Posterior cingulate gyrus (tissue), 11 donors: ENCODE measurements at places on chromosomes 3 and 15.
A peak's percentile ranks its signal among the peaks of the same experiment; 100 is the strongest.

GRCh38 chr15:60458721-60459120 is 20.2 kb downstream of the ICE2 start:
- DNase-seq: no peak

- DNase-seq: no peak
These were observed 17.2 kb downstream of the ALDH1A2 start for GRCh38 chr15:58048261-58048660.

DNA sequence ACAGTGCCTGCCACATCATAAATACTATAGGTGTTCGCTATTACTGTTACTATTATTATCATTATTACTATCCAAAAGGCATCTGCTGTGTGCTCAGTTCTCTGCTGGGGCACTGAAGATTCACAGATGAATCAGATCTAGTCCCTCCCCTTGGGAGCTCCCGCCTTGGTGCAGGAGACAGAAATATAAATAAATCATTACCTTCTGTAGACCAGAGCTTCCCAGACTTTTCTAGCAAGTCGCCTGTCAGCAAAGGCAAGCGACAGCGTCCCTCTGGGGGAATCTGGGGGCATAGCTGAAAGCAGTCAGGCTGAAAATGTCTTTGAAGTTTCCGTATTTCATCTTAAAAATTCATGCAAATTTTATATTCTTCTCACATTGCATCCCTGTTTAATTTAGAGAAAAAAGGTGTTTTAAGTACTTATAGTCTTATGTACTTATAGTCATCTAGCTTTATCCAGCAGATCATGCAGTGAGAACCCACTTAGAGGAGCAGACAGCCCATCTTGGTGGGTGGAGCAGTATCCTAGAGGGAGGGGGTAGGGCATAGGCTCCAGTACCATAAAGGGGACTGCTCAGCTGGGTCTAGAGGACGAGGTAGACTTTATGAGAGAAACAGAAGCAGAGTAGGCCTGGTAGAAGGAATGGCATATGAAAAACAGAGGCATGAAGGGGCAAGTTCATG is 10.4 kb upstream of the BRPF1 start:
- DNase-seq: no peak

- DNase-seq: no peak
These were observed 369.0 kb upstream of the CFAP20DC start for GRCh38 chr3:59418836-59419235.

- no peak for DNase-seq
These were observed 3.1 kb downstream of the BAHD1 start for GRCh38 chr15:40443846-40444245.

- DNase-seq: peak; percentile 76
These were observed 589 bp downstream of the HERC1 start for GRCh38 chr15:63833021-63833696.

GRCh38 chr3:99579246-99579645 is 59.1 kb upstream of the COL8A1 start:
- no peak for DNase-seq

GRCh38 chr3:151265866-151266265 is 12.5 kb downstream of the P2RY14 start:
- no peak for DNase-seq

DNA sequence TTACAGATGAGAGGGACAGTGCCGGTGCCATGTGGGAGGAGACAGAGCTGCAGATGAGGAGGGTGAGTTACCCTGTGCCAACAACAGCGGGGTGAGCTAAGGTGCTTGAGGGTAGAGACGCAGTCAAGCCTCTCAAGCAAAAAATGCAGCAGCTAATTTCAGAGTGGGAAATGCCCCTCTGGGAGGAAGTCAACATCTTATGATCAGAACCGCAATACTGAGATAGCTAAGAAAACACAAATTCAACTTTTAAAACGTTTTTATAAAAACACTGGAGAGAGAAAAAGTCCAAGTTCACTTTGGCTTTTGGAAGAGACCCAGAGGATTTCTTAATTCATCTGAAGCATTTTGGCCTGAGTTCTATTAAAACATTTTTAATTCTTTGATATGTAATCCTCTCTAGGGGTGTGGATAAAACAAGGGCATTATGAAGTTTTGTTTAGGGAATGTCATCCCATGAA is 319.2 kb downstream of the SLC9A9 start:
- no peak for DNase-seq

- DNase-seq: no peak
These were observed 94.7 kb downstream of the PDZRN3 start for GRCh38 chr3:73530022-73530396.

GRCh38 chr3:20302766-20303165 is 116.8 kb upstream of the SGO1 start:
- no peak for DNase-seq

- DNase-seq: no peak
These were observed 105.3 kb downstream of the LSM3 start for GRCh38 chr3:14283813-14284438.

DNA sequence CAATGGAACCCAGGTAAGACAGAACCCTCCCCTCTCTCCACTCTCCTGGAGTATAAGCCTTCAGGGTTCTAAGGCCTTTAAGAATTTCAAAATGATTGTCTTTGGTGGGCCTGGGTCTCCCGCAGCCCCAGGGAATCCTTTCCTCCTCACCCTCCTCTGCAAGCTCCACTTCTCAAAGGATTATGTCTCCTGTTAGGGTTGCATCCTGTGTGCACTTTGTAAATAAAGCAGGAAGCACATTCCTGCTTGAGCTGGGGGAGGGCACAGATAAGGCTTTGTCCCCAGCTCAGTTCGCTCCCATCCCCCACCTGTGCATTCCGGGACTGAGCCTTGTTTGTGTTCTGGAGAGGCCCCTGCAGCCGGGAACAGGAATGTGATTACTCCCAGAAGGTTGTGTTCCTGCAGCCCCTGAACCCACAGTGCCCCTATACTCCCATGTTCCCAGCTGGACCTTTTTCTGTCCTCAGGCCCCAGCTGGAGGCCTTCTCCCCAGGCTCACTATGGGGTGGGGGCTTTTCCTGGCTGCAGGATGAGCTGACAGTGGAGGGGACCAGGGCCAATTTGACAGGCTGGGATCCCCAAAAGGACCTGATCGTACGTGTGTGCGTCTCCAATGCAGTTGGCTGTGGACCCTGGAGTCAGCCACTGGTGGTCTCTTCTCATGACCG is 9.5 kb downstream of the TYRO3 start:
- DNase-seq: peak; percentile 93

DNA sequence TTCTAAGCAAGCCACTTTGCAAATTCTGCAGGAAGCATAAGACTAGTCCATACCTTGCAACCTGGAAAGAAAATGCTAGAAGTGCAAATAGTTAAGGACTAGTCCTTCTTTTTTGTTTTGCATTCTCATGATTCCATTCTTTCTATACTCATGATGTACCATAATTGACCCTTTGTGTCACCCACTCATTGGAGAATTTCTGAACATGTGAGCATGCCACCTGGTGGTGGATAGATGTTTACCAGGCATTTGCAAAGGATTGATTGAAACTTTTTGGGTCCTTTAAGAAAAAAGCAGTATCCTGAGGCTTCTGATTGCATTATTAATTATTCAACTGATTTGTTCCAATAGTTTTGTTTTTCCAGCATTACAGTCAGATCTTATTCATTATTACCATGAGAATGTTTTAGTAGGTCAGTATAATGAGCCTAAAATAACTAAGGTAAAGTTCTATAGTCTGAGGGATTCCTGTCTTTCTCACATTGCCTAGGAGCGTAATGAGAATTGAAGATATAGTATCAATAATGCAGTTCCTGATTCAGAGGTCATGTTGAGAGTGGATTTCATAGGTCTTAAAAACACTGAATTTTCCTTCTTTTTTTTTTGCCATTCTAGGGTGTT is 20.2 kb upstream of the DIPK2A start:
- DNase-seq: peak; percentile 32

DNA sequence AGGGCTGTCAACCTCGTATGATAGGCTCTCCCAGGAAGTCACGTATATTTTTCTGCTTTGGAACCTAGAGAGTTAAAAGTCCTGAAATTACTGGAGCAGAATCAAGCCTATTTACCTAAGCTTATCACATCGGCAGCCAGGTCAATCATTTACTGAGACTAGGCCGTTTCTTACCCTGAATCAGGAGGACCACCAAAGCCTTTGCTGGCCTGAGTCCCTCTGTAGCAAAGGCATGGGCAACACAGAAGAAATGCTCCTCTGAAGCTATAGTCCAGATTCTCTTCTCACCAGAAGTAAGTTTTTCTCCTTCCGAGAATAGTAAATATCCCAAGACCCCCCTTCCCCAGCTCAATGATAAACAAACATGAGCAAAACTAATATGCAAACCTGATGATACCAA is 125.9 kb upstream of the PHLDB2 start:
- DNase-seq: no peak

DNA sequence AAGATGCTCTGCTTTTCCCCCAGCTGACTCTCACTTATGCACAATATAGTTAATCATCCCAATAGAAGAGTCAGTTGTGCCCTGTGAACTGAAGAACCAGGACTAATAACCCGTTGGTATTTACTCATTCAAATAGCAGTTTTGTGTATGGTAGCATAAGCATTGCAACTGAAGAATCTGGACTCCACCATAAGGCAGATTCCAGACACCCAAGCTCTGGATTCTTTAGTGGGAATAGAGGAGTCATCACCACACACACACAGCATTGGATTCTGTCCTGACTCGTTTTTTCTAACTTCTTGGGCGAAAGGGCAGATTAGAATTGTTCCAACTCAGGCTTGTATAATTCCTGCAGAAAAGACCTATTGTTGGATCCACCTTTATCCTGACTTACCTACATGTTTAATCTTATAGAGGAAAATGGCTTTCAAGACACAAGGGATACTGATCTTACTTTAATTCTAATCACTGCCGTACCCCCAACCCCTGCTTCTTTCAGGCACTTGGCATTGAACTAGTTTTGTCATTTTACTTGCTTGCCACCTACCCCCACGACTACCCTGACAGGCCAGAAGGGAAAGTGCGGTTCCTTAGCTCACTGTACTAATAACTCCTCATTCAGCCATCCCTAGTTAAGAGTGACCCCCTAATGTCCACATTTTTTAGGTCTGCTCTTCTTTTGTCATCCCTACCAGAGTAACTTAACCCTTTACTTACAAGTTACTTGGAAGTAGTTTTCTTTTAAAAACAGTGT is 42.3 kb downstream of the NKIRAS1 start:
- DNase-seq: no peak

DNA sequence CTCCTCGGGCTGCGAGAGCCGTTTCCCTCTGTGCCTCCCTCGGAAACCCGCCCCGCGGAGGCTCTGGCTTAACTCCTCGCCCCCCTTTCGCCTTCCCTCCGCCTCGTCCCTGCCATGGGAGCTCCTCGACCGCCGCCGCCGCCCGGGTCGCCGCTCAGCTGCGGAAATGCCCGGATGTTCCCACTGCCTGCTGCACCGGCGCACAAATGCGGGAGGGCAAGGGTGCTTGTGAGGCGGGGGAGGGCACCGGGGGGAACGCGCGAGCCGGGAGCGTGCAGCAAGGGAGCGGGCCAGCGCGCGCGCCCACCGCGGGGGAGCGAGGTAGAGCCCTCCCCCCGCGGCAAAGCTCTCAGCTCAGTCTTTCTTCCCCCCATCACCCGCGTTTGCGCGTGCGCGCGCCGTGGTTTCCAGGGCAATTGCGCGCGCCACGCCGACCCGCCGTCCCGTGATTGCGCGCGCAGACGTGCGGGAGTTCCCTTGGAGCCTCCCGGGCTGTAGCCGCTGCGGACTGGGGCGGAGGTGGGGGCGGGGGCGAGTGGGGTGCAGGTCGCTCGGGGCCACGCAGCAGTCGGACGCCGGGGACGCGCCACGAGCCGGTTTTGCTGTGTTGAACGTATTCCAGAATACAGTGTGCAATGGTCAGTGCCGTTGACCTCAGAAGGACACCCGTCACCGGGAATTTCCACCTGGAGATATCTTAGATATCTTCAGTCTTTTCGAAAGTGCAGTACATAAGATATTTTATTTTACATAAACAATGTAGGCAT is at the start of gene DMXL2:
DMXL2 (minus strand) TSS at position 168 of the 767 bp plus-strand sequence. CDS start 226 bp downstream, outside the sequence.
- DNase-seq: peak; percentile 83

- DNase-seq: no peak
These were observed 72.7 kb downstream of the FEZF2 start for GRCh38 chr3:62300617-62301016.

DNA sequence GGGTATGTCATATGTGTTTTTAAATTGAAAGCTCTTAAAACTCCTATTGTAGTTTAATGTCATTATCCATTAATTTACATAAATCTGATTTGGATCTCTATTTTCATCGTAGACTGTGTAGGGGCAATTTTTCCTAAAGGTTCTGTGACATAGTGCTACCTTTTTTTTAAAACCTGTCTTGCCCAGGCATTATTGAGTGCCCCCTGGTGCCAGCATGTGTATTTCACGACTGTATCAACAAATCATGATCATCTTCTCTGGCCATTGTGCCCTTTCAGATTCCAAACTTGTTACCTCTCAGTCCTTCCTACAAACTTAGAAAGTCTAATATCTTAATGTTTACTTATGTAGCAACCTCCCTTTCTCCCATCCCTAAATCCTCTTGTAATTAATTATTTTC is 97.2 kb upstream of the FLNB start:
- no peak for DNase-seq

DNA sequence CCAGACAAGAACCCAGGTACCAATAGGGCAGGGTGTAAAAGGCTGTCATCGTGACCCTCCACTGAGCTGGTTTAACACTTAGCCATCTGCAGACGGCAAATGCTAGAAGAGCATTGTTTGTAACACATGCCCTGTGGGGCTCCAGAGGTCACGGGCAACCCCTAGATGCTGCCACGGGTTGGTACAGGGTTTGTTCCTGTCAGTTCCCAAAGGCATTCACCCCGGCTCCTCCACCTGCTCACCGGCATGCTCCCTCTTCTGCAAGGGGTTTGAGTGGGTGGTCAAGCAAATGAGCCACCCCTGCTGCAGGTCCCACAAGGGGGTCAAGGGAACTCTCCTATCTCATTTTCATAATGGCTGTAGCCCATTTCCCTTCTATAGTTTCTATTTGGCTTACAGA is 229.3 kb downstream of the ZPLD1 start:
- no peak for DNase-seq

GRCh38 chr3:52614689-52615088 is 71.0 kb downstream of the PBRM1 start:
- DNase-seq: no peak

DNA sequence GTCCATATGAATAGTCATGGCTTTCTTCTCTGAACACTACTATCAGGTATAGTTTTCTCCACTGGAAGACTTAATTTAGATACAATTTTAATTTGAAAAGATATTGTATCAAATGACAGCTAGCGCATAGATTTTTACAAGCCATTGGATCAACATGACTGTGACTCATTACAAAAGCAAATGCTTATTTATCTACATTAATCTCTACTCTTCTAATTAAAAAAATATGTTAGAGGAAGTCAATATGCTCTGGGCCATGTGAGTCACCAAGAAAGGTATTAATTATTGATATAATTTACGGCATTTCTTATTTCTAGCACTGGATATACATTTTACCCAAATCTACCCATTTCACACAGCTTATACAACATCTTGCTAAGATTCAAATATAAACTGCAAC is 800.3 kb upstream of the GBE1 start:
- DNase-seq: no peak

DNA sequence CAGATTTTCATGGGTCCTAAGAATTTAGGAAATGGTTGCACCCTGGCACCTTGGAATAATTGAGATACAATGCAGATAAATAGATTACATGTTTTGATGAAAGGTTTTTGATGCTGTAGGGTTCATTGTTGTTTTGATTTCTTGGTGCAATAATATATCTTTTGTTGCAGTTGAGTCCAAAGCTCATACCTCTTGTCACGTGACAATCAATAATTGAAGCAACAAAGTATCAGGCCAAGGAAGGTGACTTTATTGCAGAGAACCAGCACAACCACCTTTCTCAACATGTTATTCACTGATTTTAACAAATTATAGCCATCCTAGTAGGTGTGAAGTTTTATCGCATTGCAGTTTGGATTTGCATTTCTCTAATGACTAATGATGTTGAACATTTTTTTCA is 285.5 kb upstream of the SLCO3A1 start:
- DNase-seq: no peak

- DNase-seq: no peak
These were observed 417.7 kb upstream of the TBL1XR1 start for GRCh38 chr3:177615015-177615414.
